Dermis blood vessel endothelial cell (primary cell): ENCODE measurements at places on chromosomes 3 and 15. TPM values are rescaled to one million over a fixed set of nuclear protein-coding genes. Genes with fewer than 3 reads are reported as not detected.

- DNase-seq = no peak
Measured at GRCh38 chr3:195738274-195739044, 17.7 kb downstream of the MUC20 start.

The OIP5 gene
- total RNA-seq = 3.6 and 14.1 TPM in 2 replicates

- DNase-seq = peak; percentile 74
Measured at GRCh38 chr3:101926594-101927105, 77.3 kb downstream of the NFKBIZ start.

DNA sequence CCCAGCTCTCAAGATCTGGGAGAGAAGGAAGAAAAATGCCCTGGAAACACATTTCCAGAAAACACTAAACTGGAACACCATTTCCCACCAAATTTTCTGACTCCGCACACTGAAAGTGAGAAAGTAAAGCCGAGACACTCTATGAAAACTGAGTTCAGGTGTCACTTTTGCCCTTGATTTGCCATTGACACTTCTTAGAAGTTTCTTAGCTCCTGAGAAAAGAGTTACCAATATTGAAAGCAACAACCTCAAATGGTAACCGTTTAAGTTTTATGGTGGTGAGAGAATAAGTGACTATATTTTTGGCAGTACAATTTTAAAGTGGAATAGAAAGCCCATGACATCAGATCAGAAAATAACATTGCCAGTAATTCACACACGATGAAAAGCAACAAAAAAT, 39.0 kb downstream of the CD86 start:
- DNase-seq = no peak

- DNase-seq = peak; percentile 35
Measured at GRCh38 chr15:100778831-100779288, 100.8 kb upstream of the ALDH1A3 start.

GRCh38 chr15:78342021-78342420, 1.9 kb downstream of the CRABP1 start:
- DNase-seq = no peak

The GOLGA8G gene
- total RNA-seq = not detected in 2 replicates

- DNase-seq = no peak
Measured at GRCh38 chr3:195859846-195860411, 48.2 kb upstream of the MUC4 start.

DNA sequence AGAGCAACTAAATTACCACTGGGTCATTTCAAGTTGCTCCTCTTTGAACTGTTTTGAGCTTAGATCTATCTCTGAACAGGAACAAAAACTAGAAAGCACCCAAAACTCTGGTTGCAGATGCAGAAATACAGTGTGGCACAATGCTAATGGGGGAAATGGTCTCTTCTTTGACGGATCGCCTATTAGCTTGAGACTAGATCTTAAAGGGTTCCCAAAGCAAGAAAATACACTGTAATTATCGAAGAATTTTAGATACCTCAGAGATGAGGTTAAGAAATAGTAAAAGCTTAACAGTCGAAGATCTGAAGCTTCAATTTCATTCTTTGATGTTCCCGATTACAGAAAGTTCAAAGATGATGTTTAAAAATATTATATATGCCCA, 818 bp downstream of the PPP1R2 start:
- DNase-seq = peak; percentile 36

GRCh38 chr3:80734483-80734882, 966.7 kb upstream of the ROBO1 start:
- DNase-seq = peak; percentile 66

The MKRN2 gene
- total RNA-seq = 40.5 and 43.4 TPM in 2 replicates

The CYP1A1 gene
- total RNA-seq = 37.6 and 89.4 TPM in 2 replicates

The A4GNT gene
- not detected in 2 replicates for total RNA-seq

The GOLGA6L4 gene
- total RNA-seq = 1.7 and 2.0 TPM in 2 replicates

DNA sequence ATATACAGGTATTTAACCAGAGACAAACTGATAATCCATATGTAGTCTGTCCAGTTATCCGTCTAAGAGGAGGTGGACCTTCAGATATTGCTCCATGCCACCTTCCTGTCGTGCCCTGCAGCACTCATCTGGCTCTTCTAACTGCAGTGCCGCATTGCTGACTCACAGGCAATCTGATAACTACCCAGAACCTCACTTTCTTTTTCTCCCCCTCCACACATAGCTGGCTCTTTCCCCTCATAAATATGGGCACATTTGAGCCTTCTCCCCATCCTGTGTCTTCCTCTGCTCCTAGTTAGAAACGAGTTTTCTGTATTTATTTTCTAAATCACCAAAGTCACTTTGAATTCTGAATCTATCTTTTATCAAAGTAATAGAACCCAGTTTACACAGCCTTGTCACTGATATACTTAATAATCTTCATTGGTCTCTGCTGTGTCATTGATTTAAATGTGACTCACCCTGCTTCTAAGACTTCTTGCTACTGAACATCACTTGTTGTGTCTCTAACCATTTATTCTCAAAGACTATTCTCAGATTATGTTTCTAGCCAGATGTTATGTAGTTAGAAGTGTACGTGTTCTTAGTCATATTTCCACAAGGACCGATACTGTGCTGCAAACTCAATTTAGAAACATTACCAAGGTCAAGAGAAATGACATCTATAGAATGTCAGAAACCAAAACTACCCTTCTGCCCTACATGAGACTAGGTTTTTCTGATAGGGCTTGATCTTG, 17.4 kb upstream of the KCNMB2 start:
- DNase-seq = no peak

The GASK1A gene
- 0.09 TPM in 1 of 2 replicates, not detected in the other for total RNA-seq

DNA sequence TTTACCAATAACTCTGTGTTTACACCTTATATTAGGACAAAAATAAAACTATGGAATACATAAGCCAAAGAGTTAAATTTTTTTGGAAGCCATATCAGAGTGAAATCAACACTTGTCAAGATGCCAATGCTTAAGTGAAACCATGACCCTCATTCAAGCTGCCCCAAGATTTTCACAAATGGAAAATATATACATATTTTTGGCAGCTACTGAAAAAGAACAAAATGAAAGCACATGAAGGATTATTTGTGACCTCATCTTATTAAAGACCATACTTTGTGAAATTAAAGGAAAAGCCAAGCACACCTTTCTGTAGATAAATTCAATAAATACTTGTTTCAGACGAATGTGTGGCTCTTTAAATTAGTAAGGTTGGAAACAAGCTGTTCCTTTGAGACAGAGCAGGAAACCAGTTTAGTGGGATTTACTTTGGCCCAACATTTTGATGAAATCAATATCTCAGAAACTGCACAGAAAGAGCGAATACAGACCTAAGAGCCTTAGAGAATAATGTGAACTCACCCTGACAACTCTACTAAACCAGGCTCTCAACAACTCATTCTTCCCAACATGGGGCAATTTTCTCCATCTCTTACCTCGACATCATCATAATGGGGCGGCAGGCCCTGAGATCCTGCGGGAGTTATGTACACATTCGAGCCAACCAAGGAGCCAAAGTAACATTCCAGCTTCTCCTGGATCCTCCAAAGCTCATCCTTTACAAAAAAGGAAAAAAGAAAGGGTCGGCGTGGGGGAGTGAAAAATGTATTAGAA, 11.1 kb downstream of the RIOX2 start:
- no peak for DNase-seq

DNA sequence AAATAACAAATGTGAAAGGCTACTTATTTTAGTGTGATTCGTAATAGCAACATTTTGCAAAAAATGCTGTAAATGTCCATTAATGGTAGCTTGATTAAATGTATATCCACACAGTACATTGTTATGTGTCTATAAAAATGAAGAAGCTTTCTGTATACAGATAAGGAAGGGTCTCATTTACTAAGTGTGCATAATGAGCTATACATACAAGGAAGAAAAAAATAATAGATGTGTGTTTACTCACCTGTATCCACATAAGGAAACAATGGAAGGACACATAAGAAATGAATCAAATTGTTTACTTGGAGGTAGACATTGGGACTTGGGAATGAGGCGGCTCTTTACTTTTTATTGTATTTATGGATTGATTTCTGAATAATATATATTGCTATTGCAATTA, 34.9 kb downstream of the MED12L start:
- no peak for DNase-seq

- DNase-seq = peak; percentile 73
Measured at GRCh38 chr15:40313531-40314398, 6.0 kb upstream of the PLCB2 start.

GRCh38 chr3:105786990-105787389, 81.8 kb downstream of the CBLB start:
- no peak for DNase-seq

The ATP2B2 gene
- not detected in 2 replicates for total RNA-seq

DNA sequence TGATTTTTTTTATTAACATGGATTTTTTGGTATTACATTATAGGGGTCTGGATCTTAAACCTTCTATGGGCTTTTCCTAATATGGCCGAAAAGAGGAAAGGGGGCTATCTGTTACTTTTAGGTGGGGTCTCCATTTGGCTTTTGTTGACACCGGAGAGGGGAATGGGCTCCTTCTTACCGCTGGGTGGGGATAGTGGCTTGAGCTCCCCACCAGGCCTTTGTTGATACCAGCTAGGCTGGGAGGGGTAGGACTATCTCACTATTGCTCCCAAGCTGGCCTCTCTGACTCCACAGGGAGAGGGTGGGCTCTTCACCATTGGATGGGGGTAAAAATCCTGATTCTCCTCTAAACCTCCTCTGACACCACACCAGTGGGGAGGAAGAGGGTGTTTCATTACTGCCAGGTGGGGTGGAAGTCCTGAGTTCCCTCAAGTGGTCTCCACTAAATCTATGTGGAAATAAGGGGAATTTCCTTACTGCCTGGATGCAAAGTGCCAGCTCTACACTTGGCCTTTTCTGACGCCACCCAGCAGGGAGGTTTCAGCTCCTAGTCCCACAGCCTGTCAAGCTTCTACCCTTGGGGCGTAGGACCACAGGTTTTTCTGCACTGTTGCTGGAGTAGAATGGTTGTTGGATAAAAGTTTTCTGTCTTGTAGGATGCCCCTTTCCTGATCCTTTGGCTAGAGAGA, 572.3 kb downstream of the MAGI1 start:
- no peak for DNase-seq

The GOLGA6D gene
- not detected in 2 replicates for total RNA-seq

GRCh38 chr15:67267440-67267839, 12.9 kb downstream of the IQCH start:
- no peak for DNase-seq

GRCh38 chr3:24373198-24373959, 121.3 kb downstream of the THRB start:
- DNase-seq = no peak

DNA sequence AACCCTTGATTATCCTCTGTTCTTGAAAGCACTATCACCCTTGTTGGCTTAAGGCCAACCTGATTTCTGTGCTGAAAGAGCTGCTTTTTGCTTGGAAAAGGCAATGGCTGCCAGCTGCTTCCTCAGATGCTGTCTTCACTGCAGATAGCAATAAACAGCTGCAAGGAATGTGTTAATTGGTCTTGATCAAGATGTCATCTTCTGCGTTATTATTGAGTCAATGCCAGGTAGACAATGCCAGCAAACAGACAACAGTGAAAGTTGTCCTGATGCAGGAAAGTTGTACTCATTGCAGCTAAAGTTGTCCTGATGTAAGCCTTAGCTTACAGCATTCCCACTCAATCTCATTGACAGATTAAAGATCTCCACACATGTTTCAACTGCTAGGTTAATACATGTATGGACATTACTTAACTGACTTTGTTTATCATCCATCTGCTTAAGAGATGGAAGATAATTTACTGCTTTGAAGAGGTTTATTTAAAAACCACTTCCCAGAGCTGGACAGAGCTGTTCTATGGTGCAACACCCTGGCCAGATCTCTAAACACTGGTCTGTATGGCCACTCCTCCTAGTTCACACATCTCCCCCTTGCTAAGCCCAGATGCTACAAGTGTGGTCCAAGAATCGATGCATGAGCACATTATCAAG, 251.0 kb upstream of the MCTP2 start:
- no peak for DNase-seq

DNA sequence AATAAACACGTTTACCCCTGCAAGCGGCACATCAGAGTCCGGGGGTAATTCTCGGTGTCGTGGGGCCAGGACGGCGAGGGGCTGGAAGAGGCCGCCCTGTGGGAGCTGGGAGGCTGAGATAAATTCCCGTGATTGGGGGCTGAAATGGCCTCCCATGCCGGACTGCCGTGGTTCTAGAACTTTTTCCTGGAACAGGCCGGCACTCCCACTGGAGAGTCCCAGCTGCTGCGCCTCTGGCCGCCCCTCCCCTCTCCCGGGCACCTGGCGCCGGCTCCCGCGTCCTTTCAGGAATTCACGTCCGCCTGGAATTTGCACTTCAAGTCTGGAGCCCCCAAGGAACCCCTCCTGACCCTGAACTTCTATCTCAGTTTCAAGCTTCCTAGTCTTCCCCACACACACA, 10.8 kb upstream of the LRRC2 start:
- DNase-seq = no peak

- DNase-seq = no peak
Measured at GRCh38 chr3:17974206-17974841, 231.9 kb upstream of the TBC1D5 start.

DNA sequence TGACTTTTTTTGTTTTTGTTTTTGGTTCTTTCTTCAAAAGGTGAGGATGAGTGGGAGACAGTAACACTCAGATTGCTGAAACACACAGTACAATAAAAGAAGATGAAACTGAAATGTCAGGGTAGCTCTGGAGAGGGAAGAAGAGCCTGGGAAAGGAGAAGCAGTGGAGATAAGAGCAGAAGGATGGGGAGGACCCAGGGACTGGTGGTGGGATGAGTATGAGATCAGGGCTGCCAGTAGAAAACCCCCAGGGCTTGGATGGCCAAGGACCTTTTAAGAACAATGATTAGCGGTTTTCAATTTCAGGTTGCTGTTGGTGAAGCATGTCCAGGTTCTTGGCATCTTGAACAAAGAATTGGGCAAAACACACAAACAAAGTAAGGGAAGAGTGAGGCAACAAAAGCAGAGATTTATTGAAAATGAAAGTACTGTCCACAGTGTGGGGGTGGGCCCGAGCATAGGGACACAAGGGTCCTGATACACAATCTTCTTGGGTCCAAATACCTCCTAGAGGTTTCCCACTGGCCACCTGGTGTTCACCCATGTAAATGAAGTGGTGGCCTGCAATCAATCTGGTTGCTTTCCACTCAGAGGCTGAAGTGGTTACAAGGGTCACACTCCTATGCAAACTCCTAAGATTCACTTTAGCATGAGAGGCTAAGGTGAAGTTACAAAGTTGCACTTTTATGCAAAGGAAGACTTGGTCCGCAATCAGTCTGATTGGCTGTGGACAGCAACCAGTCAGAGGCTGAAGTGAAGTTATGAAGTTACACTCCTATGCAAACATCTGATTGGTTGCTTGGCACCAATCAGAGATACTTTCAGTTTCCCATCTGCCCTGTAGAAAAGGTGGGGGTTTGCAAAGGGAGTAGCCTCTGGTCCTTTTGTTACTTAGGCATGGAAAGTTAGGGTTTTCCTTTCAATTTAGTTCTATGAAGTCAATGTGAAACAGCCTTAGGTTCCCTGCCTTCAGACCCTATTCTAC, 26.1 kb upstream of the MFSD1 start:
- no peak for DNase-seq
